ENCODE measurements at places on chromosomes 3 and 15.

GRCh38 chr3:146634346-146634745 is 29.2 kb upstream of the PLSCR5 start:
- H3K36me3 ChIP-seq: no peaks in the 10 kb centered on the region
- H3K4me1 ChIP-seq: no peaks in the 10 kb centered on the region
- no peaks in the 10 kb centered on the region for H3K27me3 ChIP-seq
- DNase-seq: no peak
- H3K4me3 ChIP-seq: no peak overlapping the region

DNA sequence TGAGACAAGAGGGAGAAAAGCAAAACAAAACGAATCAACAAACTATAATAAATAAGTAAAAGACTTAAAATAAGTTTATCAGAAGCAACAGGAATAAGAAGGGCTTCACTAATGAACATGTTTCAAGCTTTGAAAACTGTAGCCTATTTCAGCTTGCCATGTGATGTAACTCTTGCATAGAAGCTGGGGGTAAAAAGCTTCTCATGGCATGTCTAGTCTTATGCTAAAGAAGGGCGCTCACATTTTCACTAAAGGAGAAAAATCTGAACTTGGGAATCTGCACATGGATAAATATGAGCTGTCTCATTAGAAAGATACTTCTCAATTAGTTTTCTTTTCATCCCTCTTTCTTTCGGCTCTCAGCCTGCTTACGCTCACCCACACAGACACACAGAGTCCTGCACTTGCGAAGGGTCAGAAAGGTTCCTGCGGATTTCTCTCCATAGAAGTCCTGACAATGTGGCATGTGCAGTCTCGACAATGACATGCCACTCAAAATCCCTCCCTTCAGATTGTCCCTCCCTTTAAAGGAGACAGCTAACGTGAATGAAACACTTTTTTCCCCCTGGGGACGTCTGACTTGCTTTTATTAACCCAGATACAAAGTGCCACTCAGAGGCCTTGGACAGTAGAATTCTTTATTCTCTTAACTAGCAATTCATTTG is 568.9 kb upstream of the NR2F2 start:
- H3K4me3 ChIP-seq: no peak overlapping the region
- H3K36me3 ChIP-seq: no peaks in the 10 kb centered on the region
- H3K4me1 ChIP-seq: peaks cover 12% of the 10 kb centered on the region
- H3K27ac ChIP-seq: no peak overlapping the region

DNA sequence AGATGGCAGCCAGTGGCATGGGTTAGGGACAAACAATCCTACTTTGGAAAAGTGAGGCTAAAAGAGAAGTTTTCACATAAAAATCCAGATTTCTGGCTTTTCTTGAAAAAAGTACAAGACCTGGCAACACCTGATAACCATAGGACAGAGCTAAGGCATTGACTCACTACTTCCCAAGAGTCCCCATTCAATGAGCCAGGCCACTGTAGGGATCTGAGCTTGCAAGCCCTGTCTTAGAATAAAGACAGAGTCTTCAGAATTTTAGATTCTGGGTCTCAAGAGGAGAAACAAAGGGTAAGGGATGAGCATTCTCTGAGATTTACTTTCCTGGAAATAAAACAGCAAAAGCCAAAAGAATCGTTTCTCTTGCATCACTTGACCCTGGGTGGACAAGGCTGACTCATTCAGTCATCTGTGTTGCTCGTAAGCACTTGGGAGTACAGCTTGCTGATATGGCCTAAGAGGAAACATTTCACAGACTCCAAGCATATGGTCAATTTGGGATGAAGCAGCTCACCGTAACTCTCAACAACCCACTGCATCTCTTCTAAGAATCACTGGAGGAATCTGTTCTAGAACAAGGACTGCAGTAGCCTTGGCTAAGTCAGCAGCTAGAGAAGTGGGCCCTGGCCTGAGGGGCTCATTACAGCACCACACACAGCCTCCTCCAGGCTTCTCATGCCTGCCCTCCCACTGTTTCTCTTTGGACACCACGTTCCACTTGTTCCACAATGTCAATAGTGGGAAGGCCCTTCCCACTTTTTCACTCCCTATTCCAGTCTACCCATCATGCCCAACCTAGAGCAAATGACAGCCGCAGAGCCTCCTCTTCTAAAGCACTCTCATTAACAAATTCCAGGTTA is 86.2 kb downstream of the RFTN1 start:
- no peak for DNase-seq
- peaks cover 22% of the 10 kb centered on the region for H3K4me1 ChIP-seq
- no peak overlapping the region for H3K4me3 ChIP-seq
- peaks cover 33% of the 10 kb centered on the region for H3K36me3 ChIP-seq

- no peak overlapping the region for H3K4me3 ChIP-seq
- no peaks in the 10 kb centered on the region for H3K36me3 ChIP-seq
Measured at GRCh38 chr3:25910997-25911396, 121.1 kb downstream of the OXSM start.

DNA sequence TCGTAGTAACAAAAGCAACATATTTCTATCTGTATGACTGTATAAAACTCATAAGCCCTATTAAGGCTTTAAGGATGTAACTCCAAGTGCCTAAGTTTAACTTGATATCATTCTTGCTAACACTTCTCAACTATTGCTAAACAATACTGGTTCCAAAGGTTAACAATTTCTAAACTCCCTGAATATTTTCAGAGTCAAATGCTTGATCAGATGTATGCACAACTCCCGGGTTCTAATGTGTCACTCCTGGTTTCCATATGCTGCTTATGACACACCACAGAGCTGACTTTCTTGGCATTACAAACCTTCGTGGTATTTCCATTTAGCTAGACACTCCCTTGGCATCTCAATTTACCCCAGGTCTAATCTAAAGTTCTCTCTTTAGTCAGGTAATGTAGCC is 26.3 kb downstream of the DZIP1L start:
- peaks cover 7% of the 10 kb centered on the region for H3K4me1 ChIP-seq
- no peak overlapping the region for H3K4me3 ChIP-seq
- H3K36me3 ChIP-seq: peaks cover 55% of the 10 kb centered on the region
- DNase-seq: no peak
